ENCODE measurements at places on chromosomes 11 and 22.

DNA sequence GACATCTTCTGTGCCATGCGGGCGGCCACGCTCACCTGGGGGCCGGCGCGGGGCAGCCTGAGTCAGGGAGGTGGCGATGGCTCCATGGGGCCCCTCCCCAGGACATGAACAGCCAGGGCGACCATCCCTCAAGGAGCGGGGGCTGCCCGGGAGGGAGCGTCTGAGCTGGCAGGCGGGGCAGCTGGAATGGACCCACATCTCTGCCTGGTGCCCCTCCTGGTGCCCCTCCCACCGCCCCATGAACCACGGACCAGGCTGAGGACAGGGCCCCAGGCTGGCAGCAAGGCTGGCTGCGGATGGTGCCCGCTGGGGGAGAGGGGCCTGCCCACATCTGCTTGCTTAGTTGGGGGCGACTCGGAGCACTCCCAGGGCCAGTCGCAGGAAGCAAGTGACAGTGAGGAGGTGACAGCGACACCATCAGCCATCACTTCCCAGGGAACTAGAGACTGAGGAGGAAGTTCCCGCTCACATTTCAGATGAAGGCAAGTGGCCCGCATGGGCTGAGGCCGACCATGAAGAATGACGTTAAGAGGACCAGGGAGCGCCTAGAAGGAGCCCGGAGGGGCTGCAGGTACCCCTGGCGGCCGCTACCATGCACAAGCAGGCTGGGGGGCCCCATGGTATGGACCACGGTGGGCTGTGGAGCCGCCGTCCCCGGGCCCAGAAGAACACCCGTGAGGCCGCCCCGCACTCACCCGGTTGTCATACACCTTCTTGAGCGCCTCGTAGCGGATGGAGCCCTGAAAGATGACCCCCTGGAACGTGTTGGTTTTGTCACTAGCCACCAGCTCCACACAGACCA lies 37.3 kb downstream of the KIAA0930 start:
- DNase-seq = no peak

GRCh38 chr11:102850973-102851745 lies 7.8 kb upstream of the MMP3 start:
- DNase-seq = peak; percentile 52

DNA sequence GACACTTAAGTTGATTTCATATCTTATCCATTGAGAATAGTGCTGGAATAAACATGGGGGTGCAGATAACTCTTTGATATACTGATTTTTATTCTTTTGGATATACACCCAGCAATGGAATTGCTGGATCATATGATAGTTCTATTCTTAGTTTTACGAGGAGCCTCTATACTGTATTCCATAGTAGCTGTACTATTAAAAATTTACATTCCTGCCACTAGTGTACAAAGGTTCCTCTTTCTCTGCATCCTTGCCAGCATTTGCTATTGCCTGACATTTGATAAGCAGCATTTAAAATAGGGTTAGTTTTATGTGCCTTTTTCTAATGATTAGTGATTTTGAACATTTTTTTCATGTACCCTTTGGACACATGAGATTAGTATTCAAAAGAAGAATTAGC lies 554.2 kb downstream of the JRKL start:
- no peak for DNase-seq

DNA sequence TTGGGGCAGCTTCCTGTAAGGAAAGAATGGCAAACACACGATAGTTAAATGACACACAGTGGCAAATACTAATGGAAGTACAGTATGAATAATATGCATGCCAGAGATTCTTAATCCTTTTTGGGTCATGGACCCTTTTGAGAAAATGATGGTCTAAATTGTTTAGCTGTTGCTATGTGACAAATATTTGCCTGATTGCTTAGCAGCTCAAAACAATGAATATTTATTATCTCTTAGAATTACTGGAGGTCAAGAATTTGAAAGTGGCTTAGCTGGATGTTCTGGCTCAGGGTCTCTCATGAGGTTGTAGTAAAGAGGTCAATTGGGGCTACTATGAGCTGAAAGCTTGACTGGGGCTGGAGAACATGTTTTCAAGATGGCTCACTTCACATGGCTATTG lies 69.7 kb downstream of the FANCF start:
- no peak for DNase-seq

DNA sequence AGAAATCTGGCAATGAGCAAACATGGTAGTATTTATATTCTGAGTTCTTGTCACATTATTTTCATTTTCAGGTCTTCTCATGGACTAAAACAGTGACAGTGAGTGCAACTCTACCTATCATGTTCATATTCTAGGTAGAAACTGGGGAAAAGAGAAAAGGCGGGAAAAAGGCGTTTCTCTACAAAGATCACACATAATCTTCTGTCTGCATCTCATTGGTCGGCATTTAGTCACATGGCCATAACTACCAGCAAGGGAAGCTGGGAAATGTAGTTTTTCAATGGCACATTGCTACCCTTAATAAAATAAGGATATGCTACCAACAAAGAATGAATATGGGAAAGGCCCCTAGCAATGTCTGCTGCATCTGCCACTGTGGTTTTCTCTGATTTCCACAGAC lies 57.6 kb upstream of the B3GAT1 start:
- no peak for DNase-seq

DNA sequence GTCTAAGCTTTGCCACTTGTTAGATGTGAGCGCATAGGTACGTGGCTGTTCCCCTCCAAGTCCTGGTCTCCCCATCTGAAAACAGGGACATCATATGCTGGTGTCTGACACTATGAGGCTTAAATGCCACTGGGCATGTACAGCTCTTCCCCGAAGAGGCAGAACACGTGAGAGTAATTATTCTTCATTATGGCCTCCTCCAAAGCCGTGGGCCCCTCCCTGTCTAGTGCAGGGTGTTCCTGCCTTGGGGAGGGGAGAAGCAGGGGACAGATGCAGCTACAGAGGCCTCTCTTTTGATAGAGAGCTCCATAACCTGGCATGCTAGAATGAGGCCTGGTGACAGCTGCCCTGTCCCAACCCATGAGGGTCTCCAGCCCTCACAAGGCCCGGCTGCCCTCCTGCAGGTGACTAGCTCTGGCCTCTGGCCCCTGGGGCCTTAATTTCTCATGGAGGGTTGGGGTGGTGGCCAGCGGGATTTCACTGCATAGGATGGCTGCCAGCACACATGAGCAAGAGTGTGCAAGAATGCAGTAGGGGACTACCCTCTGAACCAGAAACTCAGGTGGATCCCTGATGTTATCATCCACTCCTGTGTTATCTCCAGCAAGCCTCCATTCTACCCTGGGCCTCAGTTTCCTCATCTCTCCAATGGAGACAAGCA lies 334.6 kb downstream of the MN1 start:
- no peak for DNase-seq

- no peak for DNase-seq
These were observed 11.0 kb upstream of the IGSF9B start for GRCh38 chr11:133967599-133968238.

DNA sequence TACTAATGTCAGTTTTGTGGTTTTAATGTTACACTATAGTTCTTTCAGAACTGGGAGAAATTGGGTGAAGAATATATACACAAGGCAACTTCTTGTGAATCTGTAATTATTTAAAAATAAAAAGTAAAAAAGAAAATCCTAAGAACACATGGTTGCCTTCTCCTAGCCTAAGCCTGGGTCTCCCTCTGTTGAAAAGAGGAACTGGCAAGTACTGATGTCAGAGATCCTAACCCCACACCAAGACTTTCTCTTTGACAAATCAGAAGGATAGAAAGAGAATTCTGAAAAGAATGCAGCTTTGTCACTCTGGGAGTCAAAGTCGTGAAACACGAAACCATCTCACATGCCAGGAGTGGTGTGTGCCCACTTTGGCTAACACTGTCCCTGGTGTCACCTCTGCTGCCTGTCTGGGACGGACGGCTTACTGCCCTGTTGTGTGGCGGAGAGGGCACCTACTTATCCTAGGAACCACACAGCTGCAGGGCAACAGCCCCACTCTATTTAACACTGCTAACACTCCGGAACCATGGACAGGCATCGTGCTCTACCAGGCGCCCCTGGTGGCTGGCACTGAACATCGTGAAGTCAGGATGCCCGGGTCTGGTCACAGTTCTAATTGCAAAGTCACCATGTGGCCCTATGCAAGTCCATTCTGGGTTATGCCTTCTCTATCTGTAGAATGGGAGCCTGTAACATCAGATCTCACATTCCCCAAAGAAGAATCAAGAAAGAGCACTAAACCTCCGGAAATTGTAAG lies 108.7 kb upstream of the CD82 start:
- no peak for DNase-seq

- no peak for DNase-seq
These were observed 77.1 kb downstream of the MIAT start for GRCh38 chr22:26734339-26735018.
